ENCODE measurements at places on chromosomes 3 and 15.

- DNase-seq, result no peak
These were observed 36.0 kb upstream of the LRIG1 start for GRCh38 chr3:66536791-66537190.

DNA sequence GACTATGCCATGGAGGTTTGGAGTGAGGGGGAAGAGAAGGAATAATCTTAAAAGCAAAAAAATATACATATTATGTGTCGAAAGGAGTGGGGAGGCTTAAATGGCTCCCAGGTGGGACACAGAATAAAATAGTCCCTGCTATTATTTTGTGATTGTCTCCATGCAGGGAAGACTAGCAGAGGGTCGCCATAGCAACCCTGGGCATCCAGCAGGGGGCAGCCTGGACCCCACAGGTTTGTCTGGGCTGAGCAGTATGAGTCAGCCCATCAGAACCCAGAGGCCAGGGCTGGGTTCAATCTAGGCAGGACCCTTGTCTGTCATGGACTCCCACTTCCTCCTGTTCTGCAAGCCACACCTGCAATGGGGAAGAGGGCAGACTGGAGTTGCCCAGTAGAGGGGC lies 17.6 kb upstream of the LINGO1 start:
- no peak for DNase-seq

DNA sequence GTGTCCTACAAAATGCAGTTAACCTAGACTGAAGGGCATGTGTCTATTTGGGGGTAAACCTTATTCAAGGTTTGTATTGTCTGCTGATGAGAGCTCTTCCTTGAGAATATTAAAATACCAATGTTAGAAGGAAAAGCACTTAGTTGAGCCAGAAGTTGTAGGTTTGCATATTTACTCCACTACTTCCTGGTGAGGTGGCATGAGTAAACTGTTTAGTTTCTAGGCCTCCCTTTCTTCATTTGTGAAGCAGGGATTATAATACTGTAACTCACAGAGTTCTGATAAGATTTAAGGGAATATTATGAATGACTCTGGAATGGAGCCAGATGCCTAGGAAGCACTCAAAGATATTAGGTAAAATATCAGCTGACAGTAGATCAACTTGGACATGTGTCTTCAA lies 46.7 kb downstream of the CD200R1L start:
- DNase-seq, result no peak

- no peak for DNase-seq
These were observed 26.6 kb downstream of the GP9 start for GRCh38 chr3:129087138-129087702.

- DNase-seq, result no peak
These were observed 75.3 kb downstream of the SYNPR start for GRCh38 chr3:63353383-63353782.

Measured in CD4-positive, alpha-beta T cell (primary cell).